ENCODE measurements at places on chromosomes 11 and 22. TPM values are rescaled to one million over a fixed set of nuclear protein-coding genes. Genes with fewer than 3 reads are reported as not detected.
A peak's percentile ranks its signal among the peaks of the same experiment; 100 is the strongest.

GRCh38 chr11:46280706-46281105, 3.2 kb downstream of the CREB3L1 start:
- DNase-seq = no peak

DNA sequence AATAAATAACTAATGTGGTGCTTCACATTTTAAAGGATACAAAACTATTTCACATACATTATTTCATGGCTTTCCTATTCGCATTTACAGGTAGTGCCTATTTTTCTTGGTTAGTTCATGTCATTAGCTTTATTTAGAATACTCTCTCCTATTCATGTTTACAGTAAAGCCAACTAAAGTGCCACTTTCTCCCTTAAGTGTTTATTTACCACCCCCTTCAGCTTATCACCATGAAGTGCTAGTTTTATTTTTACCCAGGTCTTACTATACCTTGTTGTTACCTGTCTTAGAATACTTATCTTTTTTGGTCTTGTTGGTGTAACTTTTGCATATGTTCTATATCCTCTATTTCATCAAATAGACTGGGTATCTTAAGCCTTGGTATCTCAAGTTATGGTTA, 715.2 kb upstream of the TENM4 start:
- DNase-seq = no peak

DNA sequence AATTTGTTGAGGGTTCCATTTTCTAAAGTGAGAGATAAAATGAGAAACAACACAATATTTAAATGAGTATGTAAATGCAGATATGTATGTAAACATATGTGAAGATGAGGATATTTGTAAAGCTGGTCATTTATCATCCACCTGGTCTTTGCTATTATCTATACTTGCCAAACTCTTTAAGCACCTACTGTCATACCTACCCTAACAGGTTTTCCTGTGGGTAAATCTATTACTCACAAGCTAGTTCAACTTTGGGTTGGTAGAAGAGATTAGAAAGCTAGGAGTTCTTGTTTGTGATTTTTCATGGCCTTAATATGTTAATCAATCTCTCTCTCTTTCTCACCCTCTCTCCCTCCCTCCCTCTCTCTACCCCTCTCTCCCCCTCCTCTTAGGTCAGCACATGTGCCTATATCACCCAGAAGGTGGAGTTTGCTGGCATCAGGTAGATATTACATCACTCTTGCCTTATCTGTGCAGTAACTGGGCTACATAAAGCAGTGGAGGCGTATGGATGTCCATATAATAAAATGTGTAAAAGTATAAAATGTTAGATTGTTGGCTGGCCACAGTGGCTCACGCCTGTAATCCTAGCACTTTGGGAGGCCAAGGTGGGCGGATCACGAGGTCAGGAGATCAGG, 14.7 kb downstream of the DEPDC5 start:
- DNase-seq = no peak

DNA sequence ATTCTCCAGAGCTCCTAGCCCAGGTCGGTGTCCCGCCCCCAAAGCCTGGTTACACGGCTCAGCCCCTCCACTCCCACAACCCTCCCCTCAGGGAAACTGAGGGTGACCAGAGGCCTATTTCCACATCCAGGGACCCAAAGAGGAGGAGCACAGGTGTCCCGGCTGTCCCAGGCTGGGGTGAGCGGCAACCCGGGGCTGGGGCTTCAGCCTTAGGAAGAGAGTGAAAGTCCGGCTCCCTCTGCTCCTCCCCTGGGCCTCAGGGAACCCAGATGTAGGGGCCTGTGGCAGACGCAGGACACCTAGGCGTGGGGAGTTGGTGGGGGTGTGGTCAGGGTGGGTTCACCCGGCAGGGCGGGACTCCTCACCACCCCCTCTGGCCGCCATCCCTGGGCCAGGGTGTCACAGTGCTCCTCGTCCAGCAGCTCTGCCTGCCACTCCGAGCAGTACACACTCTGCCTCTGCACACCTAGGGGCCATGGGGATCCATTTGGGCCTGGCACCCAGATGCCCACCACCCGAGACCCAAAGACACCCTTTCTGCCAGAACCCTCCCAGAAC, 63.1 kb downstream of the ARFGAP3 start:
- no peak for DNase-seq

- no peak for DNase-seq
Observed at GRCh38 chr11:128731041-128731663, 37.3 kb downstream of the FLI1 start.

DNA sequence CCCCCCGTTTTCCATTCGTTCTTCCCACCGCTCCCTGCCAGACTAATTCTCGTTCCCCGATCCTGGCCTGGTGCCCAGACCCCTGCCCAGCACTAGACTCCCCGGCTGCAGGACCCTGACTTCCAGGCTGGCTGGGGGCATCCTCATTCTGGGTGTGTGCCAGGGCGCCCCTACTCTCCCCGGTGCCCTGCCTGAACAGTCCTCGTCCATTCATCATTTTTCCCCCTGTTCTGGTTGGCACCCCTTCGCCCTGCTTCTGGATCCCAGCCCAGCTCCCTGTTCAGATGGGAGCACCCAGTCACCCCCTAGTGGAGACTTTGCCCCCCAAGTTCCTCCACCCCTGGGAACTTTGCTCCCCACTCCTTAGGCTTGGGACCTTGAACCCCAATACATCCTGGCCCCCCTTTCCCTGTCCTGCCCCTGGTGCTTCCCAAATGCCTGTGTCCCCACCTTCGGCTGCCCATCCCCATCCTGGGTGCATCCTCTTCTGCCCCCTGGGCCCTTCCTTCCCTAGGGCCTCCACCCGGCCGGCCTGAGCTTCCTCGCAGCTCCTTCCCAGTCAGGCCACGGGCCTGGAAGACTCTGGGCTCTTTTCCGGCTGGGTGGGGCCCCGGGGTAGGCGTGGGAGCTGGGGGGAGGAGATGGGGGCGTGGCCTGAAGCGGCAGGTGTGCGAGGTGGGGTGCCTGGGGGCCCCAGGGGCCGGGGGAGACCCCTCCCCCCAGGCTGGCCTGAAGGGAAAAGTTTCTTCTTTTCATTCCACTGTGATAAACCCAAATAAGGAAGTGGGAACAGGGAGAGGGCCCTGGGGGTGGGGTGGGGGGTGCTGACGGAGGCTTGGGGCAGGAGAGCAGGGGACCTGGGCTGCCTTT, 908 bp downstream of the PLCB3 start:
- peak; percentile 79 for DNase-seq

GRCh38 chr11:94241896-94242295, 62.5 kb upstream of the IZUMO1R start:
- DNase-seq = no peak

GRCh38 chr11:64841592-64842365, 2.7 kb downstream of the CDC42BPG start:
- no peak for DNase-seq

- peak; percentile 63 for DNase-seq
Observed at GRCh38 chr11:47980907-47981621, 705 bp downstream of the PTPRJ start.

- DNase-seq = no peak
Observed at GRCh38 chr22:23832226-23833016, 6.4 kb downstream of the DERL3 start.

DNA sequence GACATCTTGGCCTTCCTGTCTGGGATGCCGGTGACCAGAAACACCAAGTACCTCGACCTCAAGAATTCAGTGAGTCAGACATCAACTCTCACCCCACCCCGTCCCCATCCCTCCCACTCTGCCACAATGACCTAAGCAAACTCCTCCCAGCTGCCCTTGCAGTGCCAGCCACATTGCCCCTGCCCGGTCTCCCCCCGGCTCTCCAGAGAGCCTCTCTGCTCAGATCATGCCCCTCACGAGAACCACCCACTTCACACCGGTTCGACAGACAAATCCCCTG, 23.6 kb upstream of the MYRF start:
- DNase-seq = peak; percentile 93

DNA sequence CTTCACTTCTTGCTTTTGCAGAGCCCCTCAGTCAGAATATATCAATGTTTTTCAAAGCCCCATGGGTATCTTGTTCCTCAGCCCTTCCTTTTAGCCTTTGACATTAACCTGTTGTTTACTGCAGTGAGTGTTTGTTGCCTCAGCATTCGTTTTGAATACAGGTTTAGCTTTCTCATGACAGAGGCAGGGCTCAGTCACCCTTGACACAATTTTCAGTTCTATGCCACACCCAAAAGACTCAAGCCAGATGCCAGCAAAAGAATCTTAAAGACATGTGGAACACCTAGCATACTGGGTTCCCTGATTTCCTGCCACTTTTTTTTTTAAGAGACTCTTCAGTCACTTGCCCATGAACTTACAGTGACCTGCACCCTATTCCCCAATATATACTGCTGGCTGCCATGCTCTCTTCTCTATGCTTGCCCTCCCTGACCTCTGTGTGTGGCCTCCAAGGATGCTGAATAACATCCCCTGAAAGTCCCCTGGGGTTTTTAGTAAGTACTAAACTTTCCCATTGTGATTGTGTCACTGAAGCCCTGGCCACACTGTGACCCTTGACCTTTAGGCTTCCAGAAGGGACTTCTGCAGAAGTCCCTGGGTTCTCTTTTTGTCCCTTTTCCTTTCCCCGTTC, 1225.5 kb downstream of the TBC1D22A start:
- DNase-seq = no peak

DNA sequence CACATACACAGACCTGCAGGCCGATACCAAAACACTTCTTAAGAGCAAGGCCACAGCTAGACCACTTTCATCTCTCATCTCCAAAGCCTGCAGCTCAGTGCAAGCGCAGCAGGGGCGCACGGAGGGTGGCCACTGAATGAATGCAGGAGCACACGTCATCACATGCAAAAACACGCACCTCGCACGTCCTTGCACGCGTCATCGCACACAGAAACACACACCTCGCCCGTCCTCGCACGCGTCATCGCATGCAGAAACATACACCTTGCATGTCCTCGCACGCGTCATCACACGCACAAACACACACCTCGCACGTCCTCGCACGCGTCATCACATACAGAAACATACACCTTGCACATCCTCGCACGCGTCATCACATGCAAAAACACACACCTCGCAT, 17.2 kb downstream of the IGSF9B start:
- no peak for DNase-seq

- no peak for DNase-seq
Observed at GRCh38 chr11:114366331-114367243, 33.7 kb downstream of the C11orf71 start.

DNA sequence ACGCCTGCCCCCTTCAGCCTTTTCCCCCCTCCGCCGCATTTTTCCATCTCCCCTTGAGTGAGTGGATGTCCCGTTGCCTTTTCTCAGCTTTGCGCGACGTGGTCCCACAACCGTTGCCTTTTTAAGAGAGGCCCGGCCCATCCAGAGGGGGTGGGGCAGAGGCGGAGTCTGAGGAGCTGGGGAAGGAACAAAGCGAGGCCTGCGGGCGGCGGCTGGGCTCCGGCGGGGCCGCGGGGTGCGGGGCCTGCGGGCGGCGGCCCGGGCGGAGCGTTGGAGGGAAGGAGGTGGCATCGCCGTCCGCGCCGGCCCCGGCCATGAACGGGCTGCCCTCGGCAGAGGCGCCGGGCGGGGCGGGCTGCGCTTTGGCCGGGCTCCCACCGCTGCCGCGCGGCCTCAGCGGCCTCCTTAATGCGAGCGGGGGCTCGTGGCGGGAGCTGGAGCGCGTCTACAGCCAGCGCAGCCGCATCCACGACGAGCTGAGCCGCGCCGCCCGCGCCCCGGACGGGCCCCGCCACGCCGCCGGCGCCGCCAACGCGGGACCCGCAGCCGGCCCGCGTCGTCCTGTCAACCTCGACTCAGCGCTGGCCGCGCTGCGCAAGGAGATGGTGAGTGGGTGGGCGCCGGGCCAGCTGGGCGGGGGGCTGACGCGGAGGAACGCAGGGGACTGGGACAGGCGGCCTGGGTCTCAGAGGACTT, at the start of gene FAM89B:
Gene FAM89B (plus strand): TSS at position 183 of the 696 bp plus-strand sequence. CDS start 132 bp downstream, at position 315.
- DNase-seq = peak; percentile 90

DNA sequence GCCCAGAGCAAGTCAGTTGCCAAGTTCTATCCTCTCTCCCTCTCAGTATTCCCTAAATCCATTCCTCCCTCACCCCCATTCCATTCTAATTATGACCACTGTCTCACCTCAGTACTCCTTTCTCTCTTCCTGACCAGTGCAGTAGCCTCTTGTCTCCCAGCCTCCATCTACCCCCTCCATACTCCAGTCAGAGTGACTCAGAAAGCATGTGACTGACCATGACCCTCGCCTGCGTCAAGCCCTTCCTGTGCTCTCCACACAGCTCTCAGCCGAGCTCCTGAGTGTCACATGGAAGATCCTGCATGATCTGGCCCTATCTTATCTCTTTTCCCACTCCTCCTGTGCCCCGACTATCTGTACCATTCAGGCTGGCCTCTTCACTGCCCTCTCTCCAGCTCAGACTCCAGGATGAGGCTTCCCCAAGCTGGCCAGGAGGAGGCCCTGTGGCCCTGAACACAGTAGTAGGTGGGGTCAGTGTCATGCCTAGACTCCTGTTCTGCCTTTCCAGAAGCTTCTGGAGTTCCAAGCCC, 42.6 kb downstream of the NEU3 start:
- no peak for DNase-seq

- DNase-seq = no peak
Observed at GRCh38 chr11:69874178-69874983, 55.2 kb upstream of the FGF3 start.

GRCh38 chr11:61569701-61570100, 11.2 kb downstream of the SYT7 start:
- no peak for DNase-seq

- DNase-seq = no peak
Observed at GRCh38 chr22:42202048-42202447, 68.4 kb downstream of the TCF20 start.

- no peak for DNase-seq
Observed at GRCh38 chr11:119126675-119127268, 5.4 kb downstream of the HINFP start.

DNA sequence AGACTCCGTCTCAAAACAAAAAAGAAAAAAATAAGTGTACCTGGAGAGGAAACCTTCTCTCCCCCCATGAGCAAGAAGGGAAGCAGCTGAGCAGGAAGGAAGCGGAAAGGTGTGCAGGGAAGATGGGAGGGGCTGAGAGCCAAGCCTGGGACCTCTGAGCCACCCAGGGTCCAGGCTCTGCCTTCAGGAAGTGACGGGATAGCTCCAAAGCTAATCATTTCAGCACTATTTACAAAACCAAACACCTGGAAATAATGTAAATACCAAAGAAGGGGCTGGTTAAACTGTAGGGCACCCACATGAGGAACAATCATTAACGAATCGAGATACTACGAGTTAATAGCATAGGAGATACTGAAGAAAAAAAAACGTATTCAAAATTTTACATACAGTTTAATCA, 27.9 kb downstream of the ARRB1 start:
- peak; percentile 93 for DNase-seq

- peak; percentile 70 for DNase-seq
Observed at GRCh38 chr11:66020618-66021357, 5.5 kb downstream of the CATSPER1 start.

- DNase-seq = no peak
Observed at GRCh38 chr22:49848690-49849160, 4.9 kb upstream of the ZBED4 start.

- DNase-seq = no peak
Observed at GRCh38 chr11:30889143-30889794, 303.1 kb upstream of the MPPED2 start.

- DNase-seq = no peak
Observed at GRCh38 chr11:106277484-106277883, 200.0 kb downstream of the AASDHPPT start.

Gene LMNTD2
- total RNA-seq = 6.9 TPM

Gene OR10D3
- not detected for total RNA-seq

Gene FAM111B
- total RNA-seq = 19.5 TPM

Gene OR52E8
- not detected for total RNA-seq

Gene SLCO2B1
- 1.9 TPM for total RNA-seq

Gene GGTLC2
- total RNA-seq = not detected

Gene MS4A1
- total RNA-seq = not detected

Gene CD3E
- not detected for total RNA-seq

Gene MRGPRE
- total RNA-seq = not detected

Gene TBX10
- 5.4 TPM for total RNA-seq

Gene DNAJB7
- not detected for total RNA-seq

Gene VPREB1
- not detected for total RNA-seq
